T-cell (primary cell): ENCODE measurements at places on chromosomes 3 and 15. TPM values are rescaled to one million over a fixed set of nuclear protein-coding genes. Genes with fewer than 3 reads are reported as not detected.

The TMEM89 gene
- total RNA-seq = not detected

The MESP2 gene
- not detected for total RNA-seq

The OR5H14 gene
- total RNA-seq = not detected

The DUOX1 gene
- 0.35 TPM for total RNA-seq
